ENCODE measurements at places on chromosomes 6 and 20.

GRCh38 chr6:48743738-48744137 is 632.7 kb upstream of the PTCHD4 start:
- DNase-seq = no peak

- DNase-seq = no peak
Observed at GRCh38 chr6:75268121-75268987, 16.2 kb downstream of the TMEM30A start.

- DNase-seq = no peak
Observed at GRCh38 chr6:157813191-157813590, 9.9 kb upstream of the SNX9 start.

- no peak for DNase-seq
Observed at GRCh38 chr6:166588691-166589336, 2.3 kb upstream of the RAMACL start.

DNA sequence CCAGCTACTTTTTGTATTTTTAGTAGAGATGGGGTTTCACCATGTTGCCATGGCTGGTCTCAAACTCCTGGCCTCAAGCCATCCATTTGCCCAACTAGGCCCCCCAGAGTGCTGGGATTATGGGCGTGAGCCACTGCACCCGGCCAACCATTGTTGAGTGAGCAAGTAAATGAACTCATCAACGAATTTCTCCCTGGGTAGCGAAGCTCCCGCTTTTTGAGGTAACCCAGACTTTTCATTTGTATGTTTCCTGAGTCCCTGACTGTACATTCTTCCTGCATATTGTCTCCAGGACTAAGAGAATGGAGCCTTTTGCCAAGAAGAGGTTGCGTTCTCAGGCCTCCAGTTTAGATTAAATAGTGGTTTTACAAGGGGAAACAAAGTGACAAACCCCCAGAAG is 36.4 kb downstream of the RIPOR3 start:
- DNase-seq = no peak

GRCh38 chr6:64539917-64540316 is 904.3 kb downstream of the PHF3 start:
- DNase-seq = no peak

DNA sequence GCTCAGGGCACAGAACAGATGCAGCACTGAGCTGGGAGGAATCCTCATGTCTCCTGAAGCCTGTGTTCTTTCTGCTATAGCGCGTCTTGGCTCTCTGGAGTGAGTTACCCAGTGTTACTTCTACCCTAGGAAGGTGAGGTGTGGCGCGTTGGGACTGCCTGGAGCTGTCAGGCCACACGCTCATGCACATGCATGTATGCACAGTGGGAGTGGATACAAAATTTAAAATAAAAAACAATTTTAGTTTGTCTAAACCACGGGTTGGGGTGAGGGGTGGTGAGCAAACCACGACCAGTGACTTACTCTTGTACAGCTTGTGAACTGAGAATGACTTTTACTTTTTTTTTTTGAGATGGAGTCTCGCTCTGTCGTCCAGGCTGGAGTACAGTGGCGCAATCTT is 298.6 kb upstream of the SUPT3H start:
- no peak for DNase-seq

DNA sequence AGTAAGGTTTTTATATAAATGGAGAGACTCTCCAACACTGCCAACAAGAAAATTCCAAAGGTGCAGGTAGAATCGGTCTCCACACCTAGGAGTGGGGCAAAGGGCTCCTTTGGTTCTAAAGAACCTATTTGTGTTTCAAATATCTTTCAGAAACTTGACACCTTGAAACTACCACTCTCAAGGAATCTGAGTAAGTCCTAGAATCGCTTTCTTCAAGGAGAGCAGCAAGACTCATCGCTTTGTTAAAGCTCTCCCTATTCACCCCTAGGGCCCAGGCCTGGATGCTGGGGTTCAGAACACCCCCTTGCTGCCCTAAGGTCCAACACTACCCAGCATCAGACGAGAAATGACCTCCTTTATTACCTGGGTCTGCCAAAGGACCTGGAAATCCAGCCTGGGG is 2.0 kb downstream of the CLIC5 start:
- no peak for DNase-seq

DNA sequence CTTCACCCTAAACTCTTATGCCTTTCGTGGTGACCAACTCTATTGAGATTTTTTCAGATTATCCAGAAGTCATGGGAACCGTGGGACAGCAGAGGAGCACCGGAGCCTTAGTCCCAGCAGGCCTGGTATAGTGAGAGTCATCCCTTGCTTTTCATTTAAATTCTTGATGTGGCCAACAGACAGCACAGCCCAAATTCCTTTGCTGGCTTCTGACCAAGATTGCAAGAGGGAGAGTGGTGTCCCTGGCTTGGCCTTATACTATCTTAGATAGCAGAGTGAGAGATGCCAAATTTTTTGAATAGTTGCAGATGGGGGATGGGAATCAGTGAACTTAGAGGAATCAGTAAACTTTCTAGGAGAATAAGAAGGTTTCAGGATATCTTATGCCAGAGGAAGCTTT is 7.8 kb downstream of the STX11 start:
- DNase-seq = no peak

DNA sequence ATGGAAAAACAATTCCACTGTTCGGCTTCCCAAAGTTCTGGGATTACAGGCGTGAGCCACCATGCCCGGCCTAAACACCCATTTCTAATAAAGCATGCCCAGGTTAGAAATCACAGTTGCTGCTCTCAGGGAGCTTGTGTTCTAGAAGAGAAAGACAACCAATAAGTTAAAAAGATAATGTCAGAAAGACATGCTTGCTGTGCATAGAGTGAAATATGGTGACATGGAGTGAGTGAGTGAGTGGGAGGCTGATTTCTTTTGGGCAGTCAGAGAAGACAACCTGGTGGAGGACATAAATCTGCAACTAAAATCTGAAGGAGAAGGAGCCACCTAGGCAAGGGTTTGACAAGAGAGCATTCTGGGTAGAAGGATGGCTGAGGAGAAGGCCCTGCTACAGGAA is 222.6 kb downstream of the ARID1B start:
- DNase-seq = no peak

GRCh38 chr6:2429032-2429431 is 183.6 kb upstream of the GMDS start:
- DNase-seq = no peak

GRCh38 chr6:40897390-40898003 is 141.5 kb downstream of the UNC5CL start:
- no peak for DNase-seq

- DNase-seq = no peak
Observed at GRCh38 chr20:1005452-1006027, 3.4 kb upstream of the RSPO4 start.

DNA sequence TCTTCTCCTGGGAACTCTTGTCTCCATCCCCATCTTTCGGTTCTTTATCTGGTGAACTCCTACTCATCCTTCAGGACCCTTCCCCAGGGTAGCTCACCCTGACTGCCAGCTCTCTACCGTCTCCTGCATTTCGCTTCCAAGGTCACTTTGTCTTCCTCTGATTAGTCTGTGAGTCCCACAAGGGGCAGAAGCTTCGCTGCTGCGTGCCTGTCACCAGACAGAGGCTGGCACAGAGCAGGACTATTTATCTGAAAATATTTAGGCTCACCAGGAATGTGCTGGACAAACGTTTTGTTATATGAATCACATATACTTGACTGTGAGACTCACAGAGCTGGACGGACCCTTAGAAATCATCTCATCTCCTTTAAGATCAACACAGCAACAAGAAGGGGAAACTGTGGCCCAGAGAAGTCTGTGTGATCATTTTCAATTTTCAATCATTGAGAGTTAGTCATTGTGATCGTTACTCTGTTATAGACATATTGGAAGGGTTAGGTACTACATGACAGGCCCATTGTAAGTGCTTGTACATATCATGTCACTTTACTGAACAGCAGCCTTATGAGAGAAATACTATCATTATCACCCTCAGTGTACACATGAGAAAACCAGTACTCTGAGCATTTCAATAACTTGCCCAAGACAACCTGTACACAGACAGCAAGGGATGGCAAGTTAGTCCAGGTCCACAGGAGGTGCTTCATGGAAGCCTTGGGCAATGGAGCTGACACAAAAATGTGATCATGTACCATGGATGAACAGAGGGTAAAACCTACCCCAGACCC is 51.4 kb downstream of the JPH2 start:
- DNase-seq = no peak

- no peak for DNase-seq
Observed at GRCh38 chr20:63610581-63611435, 16.1 kb downstream of the GMEB2 start.

- DNase-seq = no peak
Observed at GRCh38 chr20:4546786-4547185, 174.9 kb upstream of the PRND start.

- DNase-seq = no peak
Observed at GRCh38 chr6:54132587-54132986, 21.3 kb downstream of the MLIP start.

DNA sequence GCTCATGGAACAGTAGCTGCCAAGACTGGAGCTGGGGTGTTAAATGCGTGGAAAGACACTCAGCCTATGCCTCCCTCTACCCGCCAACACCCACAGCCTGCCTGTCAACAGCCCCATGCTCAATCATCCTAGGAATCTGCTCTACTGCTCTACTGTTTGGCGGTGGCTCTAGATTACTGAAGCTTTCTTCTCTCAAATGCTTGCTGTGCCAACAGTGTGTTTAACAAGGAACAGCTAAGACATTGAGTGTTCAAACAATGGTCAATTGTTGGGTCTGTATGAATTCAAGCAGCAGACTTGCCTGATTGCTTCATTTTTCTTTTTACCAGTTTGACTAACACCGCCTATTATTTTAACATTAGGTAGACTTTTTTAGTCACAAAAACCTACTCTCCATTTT is 258.6 kb downstream of the SOD2 start:
- no peak for DNase-seq

GRCh38 chr20:57804470-57805250 is 94.8 kb upstream of the PMEPA1 start:
- no peak for DNase-seq

DNA sequence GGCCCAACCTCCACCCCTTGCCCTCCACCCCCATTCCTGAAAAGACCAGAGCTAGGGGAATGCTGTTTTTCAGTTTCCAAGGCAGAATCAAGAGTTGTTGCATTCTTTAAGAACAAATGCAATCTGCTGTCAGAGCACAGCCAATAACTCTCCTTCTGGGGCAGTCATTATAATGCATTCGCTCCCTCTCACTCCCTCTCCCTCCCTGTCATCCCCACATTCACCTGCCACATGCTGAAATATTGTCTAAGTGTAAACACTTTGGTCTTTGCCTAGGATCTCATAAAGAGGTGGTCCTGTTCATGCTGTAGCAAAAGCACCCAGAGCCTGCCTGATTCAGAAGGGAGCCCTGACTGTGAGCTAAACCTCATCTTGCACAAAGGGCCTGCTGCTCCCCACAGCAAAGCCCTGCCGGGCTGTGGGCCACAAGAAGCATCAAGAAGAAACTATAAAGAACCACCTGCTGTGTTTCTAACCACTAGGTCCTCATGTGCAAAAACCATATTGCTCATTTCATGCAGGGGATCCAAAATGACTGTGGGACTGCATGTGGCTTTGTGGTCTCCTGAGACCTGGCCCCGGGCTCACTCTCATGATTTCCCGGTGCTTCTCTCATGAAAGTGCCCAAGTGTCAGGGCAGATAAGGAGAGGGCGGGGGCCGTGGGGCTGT is 85.6 kb downstream of the GPR6 start:
- DNase-seq = no peak

DNA sequence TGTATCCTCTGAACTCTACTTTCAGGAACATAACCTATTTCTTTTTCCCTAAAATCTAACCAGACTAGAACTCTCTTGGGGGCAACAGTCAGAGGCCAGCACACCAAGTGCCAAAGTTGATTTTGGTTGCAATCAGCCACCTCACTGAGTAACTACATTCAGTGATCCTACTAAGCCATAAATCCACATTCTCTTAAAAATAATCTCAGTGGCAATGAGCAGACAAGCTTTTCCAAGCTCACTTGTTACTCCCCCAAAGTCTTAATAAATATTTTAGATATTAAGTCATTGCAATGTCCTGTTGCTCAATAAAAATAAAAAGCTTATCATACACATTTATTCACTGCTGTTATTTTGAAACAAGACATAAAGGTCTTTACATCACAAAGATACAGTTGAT is 9.8 kb downstream of the RGS17 start:
- DNase-seq = no peak

Data from stimulated activated CD4-positive, alpha-beta T cell treated with anti-CD3 and anti-CD28 coated beads, Interleukin-1b, Interleukin-23, amount 100 ng/mL, for 4 hours (primary cell).